ENCODE measurements at places on chromosomes 6 and 20.

DNA sequence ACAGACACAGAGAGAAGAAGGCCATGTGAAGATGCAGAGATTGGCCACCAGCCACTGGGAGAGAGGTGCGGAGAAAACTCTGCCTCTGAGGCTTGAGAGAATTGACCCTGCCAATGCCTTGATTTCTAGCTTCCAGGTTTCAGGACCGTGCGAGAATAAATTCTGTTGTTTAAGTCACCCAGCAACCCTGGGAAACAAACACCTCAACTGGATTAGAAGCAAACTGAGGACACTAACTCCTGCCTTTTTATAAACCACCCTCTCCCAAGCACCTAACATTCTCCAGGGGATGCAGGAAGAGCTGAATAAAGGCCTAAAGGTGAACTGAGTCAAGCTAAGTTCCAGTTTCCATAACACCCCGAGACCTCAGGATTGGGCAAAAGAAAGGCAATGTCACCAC lies 136.1 kb downstream of the ANKRD60 start:
- DNase-seq, result no peak

DNA sequence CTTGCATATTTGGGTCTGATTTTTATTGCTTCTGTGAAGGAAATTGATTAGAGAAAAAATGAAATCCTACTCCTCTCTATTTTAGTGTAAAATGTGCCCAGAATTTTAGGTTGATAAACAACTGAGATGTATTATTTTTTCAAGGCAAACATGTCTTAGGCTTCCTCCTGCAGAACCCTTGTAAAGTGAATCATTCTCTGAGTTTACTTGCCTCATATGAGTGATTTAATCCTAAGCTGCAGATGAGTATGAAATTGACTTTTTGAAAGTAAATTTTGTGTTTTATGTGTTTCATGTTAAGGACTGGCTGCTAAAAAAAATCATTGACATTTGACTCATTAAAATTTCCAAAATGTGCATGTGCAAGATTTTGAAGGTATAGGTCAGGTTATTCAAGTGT lies 138.5 kb upstream of the PHACTR1 start:
- no peak for DNase-seq

- no peak for DNase-seq
Measured at GRCh38 chr6:165910184-165910966, 247.3 kb upstream of the PDE10A start.

- DNase-seq, result no peak
Measured at GRCh38 chr6:15326067-15326614, 80.3 kb downstream of the JARID2 start.

DNA sequence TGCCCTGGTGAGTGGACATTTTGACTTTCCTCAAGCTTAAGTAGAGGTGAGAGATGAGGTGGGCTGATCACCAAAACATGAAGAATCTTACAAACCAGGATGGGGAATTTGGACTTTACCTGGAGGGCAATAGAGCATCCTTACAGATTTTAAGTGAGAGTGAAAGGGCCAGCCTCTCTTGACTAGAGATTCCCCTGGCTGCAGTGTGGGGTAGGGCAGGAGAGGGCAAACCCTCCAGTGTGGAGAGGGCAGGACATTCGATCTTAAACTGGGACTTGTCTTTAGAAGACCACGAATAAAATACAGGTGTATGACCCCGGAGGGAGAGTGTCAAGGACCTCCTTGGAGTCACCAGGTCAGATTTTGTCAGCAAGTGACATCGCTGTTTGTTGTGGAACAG lies 105.1 kb downstream of the SNAP25 start:
- DNase-seq, result no peak

DNA sequence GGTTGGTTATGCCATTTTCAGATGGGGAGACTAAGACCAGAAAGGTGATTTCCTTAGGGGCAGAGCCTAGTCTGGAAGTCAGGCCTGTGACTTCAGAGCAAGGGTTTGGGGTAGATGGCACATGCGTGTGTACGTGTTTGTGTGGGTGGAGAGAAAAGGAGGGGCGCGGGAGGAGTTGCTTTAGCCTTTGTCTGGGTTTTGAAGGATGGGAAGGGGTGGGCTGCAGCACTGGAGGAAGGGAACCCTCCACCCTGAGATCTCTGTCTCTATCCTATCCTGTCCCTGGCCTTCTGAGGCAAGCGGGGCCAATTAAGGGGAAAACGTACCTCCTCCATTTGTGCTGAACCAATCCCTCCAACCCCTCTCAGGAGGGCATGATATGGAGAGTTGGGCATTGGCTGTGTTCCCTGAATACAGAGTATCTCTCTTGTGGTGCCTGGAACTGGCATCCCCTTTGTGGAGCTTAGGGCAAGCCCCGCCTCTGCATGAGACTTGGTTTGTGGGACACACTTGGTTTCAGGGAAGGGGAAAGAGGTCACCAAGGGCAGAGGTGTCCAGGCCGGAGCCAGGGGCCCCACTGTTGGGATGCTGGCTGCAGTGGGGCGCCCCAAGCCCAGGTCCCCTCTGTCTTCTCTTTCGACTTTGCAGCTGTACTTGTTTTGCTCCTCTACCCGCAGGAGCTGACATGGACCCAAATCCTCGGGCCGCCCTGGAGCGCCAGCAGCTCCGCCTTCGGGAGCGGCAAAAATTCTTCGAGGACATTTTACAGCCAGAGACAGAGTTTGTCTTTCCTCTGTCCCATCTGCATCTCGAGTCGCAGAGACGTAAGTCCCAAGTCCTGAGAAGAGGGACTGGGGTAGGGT lies at the start of gene DBNDD2:
Gene DBNDD2, plus strand, starts transcription at position 507 of the 863 bp plus-strand sequence. Its CDS starts 179 bp downstream, at position 686.
- no peak for DNase-seq

DNA sequence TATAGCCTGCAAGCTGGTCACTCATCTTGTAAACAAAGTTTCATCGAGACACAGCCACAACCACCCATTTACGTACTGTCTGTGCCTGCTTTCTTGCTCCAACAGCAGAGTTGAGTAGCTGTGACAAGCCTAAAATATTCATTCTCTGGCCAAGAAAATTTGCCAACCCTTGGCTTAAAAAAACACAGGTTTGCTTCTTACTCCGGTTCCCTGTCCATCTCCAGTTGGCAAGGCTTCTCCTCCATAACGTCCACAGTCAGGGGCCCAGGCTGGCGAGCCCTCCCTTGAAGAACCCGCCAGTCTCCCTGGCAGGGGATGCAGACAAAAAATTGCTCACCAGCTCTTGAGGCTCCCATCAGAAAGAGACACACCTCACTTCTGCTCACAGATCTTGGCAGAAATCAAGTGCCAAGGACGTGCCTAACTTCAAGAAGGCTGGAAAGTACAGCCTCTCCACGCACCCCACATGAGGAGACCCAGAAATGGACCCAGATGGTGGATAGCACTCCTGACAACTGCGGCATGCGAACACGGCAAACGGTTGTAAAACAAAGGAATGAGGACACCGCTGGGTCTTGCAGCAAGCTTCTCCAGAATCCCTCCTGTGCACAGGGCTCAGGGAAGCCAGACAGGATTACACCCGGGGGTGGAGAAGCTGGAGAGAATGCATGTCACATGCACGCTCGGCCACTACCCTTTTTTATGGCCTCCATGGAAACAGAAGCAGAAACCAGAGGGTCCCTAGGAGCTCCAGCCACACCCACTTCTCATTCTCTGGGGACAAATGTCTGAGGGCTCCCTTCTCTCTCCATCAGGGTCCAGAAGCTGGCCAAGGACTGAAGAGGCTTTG lies 59.8 kb upstream of the SIRPA start:
- DNase-seq, result peak; percentile 93

- peak; percentile 66 for DNase-seq
Measured at GRCh38 chr20:20546402-20546801, 166.0 kb downstream of the RALGAPA2 start.

DNA sequence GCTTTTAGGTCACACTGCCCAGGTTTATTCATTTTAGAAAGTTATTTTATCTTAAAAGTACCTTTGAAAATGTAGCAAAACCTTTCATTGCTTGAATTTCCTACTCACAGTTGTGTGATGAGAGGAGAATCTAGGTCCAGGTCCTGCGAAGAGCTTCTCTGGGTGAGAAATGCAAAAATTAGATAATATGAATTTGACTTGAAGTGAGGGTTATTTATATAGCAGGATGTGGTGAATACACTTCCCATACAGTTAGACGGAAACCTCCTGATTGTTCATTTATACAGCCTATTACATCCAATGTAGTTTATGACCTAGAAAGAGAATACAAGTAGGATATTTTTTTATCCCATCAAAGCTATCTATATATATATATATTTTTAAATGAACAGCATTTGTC lies 30.5 kb downstream of the CDKAL1 start:
- peak; percentile 40 for DNase-seq

- DNase-seq, result no peak
Measured at GRCh38 chr6:25008707-25009392, 73.1 kb upstream of the RIPOR2 start.
